ENCODE measurements at places on chromosomes 12 and 14. TPM values are rescaled to one million over a fixed set of nuclear protein-coding genes. Genes with fewer than 3 reads are reported as not detected.
A peak's percentile ranks its signal among the peaks of the same experiment; 100 is the strongest.

The SLC39A9 gene
- total RNA-seq: 88.7 TPM

The SERPINA3 gene
- total RNA-seq: 0.96 TPM

The WNK1 gene
- 42.3 TPM for total RNA-seq

The OR10A7 gene
- not detected for total RNA-seq

The LBHD2 gene
- total RNA-seq: not detected

DNA sequence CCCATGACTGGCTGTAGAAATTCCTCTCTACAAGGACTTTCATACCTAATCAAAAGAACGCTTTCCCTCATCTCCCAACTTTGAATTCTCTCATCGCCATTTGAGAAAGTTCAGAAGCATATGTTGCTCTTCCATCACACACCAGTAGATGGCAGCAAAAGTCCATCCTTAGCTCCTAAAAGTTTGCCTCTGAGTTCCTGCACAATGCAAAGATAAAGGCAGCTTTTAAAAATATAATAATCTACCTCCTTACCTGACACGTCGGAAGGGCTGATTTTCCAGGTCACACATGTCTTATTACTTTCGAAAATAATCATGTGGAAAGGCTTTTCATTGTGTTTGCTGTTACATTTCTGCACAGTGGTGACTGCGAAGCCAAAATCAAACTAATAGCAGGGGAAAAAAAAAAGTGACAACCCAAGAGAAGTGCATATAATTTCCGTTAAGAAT is 456.7 kb upstream of the SEL1L start:
- DNase-seq: peak; percentile 34

DNA sequence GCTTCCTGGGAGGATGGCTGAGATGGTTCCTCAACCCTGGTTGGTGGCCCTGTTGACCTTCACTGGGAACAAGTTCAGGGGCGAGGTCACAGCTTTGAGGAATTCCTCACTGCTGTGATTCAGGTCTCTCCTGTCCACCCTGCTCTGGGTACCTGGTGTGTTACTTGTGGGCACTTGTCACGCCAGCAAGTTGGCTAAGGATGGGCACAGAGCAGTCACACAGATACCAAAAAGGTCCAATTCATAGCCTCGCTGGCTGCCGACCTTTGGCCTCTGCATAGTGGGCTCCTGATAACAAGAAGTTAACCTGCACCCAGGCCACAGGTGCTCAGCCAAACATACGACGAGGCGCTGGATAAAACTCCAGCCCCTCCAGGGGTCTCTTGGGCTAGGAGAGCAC is 11.2 kb downstream of the SDS start:
- no peak for DNase-seq

- no peak for DNase-seq
Observed at GRCh38 chr12:124769163-124769530, 94.5 kb downstream of the SCARB1 start.

DNA sequence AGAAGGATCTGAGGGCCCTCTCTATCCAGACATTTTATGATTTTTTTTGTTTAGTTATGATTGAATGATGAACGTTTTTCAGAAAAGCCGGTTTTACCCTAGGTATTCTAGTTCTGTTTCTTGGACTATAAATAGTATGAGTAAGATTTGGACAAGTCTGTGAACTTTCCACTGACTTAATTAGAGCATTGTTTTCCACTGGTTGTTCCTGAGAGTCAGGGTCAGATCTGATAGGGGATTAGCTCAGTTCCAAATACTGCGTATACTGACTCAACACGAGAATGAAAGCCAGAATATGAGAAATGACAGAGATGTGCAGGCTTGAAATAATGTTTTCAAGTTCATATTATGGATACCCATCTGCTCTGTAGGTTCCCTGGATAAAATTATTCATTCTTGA is 361.6 kb downstream of the AEBP2 start:
- DNase-seq: no peak

DNA sequence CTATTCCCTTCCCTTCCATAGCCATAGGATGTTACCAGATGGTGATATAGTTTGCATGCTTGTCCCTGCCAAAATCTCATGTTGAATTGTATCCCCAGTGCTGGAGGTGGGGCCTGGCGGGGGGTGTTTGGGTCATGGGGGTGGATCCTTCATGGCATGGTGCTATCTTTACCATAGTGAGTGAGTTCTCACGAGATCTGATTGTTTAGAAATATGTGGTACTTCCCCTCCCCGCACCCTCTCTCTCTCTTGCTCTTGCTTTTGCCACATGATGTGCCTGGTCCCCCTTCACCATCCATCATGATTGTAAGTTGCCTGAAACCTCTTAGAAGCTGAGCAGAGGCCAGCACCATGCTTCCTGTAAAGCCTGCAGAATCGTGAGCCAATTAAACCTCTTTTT is 181.3 kb downstream of the CAND1 start:
- no peak for DNase-seq

DNA sequence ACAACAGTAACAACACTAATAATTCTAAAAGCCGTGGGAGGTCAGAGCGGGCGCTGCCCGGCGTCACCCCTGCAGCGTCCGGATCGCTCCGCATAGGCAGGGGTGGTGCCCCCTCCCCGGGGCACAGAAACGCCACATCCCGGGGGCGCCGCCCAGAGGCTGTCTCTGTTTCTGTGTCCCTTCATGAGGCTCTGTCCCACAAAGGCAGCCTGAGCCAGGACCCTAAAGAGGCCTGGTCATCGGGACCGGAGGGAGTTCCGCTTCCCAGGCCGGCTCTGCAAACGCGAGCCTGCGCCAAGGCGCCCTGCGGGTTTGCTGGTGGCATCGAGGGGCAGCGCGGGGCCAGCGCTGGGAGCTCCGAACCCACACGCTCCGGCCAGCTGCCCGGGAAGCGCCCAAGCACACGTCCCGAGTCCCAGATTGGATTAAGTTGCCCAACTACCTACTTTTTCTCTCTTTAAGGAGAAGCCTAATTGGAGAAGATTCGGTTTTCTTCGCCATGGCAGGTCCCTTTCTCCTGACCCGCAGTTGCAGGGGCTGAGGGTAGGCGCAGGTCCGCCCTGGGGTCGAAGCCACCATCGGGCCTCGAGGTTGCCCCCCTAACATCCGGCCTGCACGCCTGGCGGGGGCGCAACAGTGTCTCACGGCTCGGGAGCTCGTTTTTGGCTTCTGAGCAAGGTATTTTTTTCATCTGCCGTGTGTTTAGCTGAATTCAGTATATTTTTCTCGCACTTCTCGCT is 421.7 kb downstream of the VRK1 start:
- peak; percentile 38 for DNase-seq

GRCh38 chr14:22152161-22152870 is 436.7 kb downstream of the DAD1 start:
- DNase-seq: no peak

DNA sequence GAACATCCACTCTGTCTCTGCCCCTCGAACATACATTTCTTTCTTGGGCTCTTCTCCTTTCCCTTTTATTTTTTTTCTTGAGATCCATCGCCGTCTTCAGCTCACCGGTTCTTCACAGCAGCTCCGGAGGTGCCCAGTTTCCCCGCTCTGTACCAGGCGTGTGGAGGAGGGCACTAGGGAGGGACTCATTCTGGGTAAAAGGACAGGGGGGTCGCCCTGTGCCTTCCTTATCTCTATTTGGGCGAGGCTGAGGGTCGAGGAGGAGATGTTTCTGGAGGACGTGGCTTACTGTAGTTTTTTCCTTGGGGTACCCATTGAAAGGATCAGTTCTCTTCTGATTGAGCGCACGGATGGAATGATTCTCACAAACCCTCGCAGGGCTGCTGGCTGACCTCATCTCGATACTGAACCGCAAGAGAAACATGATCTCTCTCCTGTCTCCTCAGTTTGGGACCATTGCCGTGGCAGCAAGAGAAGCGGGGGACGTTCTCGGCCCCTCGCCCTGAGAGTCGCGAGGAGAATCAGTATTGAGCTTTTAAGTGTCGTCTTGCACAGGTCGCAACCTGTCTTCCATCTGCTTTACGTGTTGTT is 386 bp downstream of the LIN52 start:
- DNase-seq: peak; percentile 53

DNA sequence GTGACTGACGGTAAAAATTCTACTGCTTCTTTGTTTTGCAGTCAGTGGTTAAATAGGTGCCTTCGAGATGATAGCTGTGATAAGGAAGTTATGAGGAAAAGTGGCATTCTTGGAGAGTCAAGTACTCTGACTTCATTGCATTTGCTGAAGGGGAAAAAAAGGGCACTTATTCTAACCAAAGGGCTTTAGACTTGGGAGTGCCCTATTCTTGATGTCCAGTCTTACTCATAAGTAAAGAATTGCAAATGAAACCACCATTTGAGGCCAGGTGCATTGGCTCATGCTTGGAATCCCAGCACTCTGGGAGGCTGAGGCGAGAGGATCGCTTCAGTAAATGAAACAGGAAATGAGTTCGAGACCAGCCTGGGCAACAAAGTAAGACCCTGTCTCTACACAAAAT is 40.3 kb downstream of the BRAP start:
- peak; percentile 57 for DNase-seq

GRCh38 chr14:69153873-69154270 is 953 bp upstream of the DCAF5 start:
- DNase-seq: peak; percentile 40

GRCh38 chr12:66058554-66058953 is 72.0 kb downstream of the LLPH start:
- no peak for DNase-seq

DNA sequence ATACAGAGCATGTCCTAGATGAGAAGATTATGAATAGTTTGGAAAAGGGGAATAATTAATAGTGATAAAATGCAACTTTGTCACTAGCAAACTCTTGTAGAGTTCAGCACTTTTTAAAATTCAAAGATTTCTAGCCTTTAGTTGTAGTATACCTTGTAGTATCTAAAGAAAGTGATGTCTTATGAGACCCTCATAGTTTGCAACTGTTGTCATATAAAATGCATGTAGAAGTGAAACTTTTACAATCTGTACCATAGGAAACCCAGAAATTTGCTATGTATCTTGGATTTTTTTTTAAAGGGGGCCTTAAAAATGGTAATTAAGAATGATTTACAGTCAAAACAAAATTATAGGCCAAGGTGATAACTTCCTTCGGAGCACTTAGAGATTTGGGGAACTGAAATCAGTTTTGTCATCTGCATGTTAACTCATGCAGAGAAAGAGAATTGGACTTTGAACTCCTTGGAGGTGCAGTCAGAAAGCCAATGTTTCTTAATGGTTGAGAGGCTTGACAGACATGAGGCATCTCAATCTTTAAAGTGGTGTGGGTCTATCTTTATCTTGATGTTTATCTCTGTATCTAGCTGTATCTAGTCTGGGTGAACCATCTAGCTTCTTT is 1.3 kb downstream of the LRRK2 start:
- DNase-seq: no peak

DNA sequence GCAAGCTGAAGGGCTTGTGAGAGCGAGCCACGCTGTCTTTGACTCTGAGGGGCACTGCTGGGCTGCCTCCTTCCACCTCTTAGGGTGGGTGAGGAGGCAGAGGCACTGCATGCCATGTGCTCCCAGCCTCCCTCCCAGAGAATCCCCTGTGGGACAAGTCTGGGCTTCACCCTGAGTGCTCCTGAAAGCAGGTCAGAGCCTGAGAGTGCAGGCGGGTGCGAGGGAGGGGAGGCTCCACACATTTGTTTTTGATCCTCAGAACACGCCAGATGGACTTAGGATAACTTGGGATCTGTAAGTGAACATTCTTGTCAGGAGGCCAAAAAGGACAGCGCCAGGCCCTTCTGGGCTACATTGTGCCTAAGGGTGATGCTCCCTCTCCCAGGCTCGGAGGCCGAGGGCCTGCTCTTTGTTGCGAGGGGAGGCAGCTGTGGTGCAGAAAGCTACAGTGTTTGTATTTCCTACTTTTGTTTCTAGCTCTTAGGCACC is 155.4 kb downstream of the TMX1 start:
- DNase-seq: peak; percentile 98

- no peak for DNase-seq
Observed at GRCh38 chr12:100489251-100489820, 15.7 kb downstream of the NR1H4 start.

- no peak for DNase-seq
Observed at GRCh38 chr14:56374421-56374820, 205.2 kb upstream of the TMEM260 start.

DNA sequence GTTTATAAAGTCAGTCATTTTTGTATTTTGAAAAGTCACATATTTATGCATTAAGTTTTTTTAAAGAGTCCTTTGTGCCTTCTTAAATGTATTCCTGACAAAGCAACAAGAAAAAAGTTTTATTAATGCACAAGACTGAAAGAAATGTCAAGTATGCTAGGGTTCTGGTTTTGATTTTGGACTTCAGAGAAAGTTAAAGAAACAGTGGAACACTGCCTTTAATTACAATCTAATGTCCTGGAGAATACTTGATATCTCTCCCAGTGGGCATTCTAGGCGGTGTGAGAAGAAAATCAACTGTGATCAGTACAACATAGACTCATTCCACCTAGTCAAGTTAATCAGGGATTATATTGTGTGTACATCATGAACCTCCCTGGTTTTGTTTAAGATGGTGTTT is 49.9 kb downstream of the PRICKLE1 start:
- no peak for DNase-seq

GRCh38 chr12:67759829-67760228 is 111.3 kb downstream of the DYRK2 start:
- DNase-seq: no peak

- DNase-seq: no peak
Observed at GRCh38 chr14:99560403-99560802, 43.6 kb downstream of the CCDC85C start.

DNA sequence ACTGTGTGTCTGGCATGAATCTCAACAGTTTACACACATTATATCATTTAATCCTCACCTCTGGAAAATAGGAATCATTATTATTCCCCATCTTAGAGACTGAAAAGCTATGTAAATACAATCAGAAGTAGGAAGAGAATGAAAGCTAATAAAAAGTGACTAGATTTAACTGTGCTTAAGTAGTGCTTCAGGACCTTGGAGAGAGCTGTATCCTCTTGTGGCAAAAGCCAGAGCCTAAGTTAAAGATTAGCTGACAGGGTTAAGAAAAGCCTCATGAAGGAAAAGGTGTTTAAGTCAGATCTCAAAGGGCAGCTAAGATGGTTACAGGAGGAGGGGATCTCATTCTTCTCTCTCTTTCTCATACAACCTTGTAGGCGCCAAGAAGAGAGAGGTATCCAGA is 65.3 kb upstream of the TMEM233 start:
- DNase-seq: no peak

DNA sequence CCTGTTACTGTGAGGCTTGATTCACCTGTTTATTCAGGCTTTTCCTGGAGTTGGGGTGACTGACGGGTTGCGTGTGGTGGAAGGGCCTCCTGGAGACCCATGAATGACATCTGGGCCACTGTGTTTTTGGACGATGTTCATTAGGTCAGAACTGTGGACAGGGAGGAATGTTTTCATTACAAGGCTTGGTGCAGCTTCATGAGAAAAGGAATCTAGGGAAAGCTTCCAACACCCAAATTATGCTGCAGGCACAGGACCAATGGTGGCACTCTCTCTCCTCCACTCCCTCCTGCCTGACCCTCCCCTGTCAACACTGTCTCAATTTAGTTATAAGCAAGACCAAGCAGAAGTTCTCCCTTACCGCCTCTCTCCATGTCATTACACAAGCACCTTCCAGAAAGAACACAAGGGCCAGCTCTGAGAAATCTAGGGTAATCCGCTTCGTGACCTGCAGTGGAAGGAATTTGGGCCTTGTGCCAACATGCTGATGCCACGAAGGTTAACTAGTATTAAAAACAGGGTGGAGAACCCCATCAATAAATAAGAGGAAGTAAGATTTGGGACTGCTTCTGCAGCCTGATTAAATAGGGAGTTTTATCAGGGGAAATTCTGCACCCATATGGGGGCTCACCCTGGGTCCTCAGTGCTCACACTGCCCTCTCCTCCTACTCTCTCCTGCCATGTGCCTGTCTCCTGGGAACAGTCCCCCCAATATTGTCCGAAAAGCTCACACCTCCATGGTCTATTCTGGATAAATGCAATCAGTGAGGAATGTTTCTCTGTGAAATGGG is 200.3 kb downstream of the KTN1 start:
- DNase-seq: no peak

- DNase-seq: no peak
Observed at GRCh38 chr12:24398605-24399004, 449.1 kb upstream of the SOX5 start.
